ENCODE measurements at places on chromosomes 6 and 20. TPM values are rescaled to one million over a fixed set of nuclear protein-coding genes. Genes with fewer than 3 reads are reported as not detected.

The CFAP61 gene
- not detected for total RNA-seq

The SLC25A27 gene
- total RNA-seq, result 1.4 TPM

The RNF39 gene
- not detected for total RNA-seq

The FKBP1C gene
- 0.14 TPM for total RNA-seq

DNA sequence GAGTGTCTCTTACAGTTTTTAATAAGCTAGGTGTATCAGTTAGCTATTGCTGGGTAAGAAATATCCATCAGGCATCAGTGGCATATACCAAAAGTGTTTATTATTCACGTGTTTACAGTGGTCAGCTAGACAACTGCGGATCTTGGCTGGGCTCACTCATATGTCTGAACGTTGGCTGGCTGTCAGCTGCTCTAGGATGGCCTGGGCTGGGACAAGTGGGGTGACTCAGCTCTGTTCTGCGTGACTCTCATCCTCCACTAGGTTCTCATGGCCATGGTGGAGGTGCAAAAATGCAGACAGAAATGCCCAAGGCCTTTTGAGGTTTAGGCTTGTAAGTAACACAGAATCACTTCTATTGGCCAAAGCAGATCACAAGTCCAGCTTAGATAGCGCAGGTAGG is 22.0 kb downstream of the ZNF341 start:
- DNase-seq, result no peak

DNA sequence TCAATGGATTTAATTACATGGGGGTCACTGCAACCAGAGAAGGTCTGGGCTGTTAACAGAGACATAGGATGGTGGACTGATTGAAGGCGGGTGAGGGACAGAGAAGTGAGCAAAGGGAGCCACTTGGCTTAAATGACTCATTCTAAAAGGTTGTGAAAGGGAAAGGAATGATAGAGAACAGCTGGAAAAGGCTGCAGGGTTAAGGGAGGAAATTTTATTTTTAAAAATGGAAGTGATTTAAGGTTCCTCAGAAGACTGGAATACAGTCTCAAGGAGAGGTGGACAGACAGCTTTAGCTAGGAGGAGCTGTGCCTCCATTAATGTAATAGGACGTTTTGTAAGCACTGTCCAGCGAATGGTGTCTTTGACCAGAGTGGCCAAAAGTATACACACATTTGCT is 46.7 kb downstream of the RGS17 start:
- DNase-seq, result no peak

DNA sequence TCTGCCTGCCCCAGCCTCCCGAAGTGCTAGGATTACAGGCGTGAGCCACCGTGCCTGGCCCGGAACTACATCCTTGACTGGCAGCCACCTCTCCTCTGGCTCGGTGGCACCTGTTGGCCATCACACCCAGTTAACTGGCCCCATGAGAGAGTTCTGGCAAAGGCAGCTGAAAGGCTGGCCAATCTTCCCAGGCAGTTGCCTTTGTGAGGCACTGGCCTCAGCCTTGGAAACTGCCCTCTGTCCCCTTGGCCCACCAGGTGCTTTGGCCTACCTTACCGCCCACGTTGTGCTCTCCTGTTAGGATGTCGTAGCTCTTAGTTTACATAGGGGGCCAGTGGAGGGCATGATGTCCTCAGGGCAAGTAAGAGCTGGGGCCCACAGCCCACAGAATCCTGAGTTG is 9.6 kb upstream of the MANBAL start:
- DNase-seq, result no peak

GRCh38 chr6:17355404-17355774 is 38.0 kb upstream of the CAP2 start:
- no peak for DNase-seq

- peak; percentile 46 for DNase-seq
Observed at GRCh38 chr20:45041464-45042337, 59.2 kb downstream of the KCNS1 start.

GRCh38 chr6:40569162-40569910 is 17.8 kb downstream of the LRFN2 start:
- DNase-seq, result no peak

DNA sequence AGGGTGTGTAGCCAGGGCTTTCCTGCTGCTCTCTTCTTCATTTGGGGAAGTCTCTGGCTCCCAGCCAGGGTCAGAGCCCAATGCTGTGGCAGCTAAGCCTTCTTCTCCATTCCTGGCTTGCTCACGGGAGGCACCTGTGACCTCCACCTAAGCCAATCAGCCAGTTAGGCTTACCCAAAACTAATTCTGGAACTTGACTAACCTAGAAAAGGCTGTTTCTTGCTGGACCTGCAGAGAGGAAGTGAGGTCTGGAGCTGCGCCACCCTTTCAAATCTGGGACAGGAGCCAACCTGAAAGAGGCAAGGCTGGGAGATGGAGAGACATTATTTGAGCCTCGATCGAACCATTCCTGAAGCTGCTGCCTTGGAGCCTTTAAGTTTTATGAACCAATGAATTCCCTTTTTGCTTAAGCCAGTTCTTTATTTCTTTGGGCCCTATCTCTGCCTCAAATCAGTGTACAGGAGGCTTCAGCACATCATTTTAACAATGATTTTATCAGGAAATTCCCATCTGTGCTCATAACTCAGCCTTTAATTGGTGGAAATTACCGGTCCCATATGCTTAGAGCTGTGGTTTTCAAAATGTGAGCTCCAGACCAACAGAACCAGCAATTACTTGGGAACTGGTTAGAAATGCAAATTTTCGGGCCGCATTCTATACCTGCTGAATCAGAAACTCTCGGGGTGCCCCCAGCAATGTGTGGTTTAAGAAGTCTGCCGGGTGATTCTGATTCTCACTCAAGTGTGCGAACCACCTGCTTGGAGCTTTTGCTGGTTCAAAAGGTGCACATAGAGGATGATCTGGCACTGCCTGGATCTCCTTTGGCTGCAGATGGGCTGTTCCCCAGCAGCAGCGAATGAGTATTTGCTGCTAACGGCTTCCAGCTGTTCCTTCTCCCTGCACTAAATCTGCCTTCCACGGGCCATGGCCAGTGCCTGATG is 97.4 kb upstream of the RNF24 start:
- peak; percentile 56 for DNase-seq

DNA sequence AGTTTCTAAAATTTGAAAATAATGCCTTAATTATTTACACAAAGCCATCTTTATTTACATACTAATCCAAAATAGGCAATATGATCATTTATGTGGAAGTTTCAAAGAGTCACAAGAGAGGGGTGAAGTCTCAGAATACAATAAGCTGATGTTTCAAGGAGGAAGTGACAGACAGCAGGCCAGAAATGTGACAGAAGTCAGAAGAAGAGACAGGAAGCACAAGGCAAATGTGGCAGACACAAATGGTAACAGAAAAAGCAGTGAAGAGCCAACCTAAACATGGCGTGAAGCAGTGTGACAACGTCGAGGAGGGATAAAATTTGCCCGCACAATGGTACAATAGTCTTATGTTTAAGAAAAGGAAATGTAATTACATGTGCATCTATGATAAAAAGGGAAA is 59.8 kb downstream of the SHPRH start:
- DNase-seq, result no peak

GRCh38 chr20:44758247-44759101 is 12.8 kb downstream of the KCNK15 start:
- no peak for DNase-seq

DNA sequence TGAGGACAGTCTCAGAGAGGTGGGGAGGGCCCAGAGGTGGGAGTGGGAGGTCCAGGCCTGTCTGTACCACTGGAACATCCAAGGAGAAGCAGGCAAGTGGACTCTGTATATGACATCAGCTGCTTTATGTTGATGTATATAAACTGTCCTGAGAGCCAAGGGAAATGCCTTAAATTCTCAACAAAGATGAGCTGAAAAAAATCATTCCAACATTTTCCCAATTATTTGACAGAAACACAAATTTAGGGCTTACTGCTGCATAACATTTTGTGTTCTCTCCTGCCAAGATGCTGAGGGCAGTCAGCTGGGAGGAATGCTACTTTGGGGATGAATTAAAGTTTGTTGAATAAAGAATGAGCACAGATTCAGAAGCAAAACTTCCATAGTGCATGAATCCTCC is 52.8 kb downstream of the FOXC1 start:
- DNase-seq, result no peak

- DNase-seq, result no peak
Observed at GRCh38 chr6:90249034-90249433, 47.6 kb downstream of the BACH2 start.

DNA sequence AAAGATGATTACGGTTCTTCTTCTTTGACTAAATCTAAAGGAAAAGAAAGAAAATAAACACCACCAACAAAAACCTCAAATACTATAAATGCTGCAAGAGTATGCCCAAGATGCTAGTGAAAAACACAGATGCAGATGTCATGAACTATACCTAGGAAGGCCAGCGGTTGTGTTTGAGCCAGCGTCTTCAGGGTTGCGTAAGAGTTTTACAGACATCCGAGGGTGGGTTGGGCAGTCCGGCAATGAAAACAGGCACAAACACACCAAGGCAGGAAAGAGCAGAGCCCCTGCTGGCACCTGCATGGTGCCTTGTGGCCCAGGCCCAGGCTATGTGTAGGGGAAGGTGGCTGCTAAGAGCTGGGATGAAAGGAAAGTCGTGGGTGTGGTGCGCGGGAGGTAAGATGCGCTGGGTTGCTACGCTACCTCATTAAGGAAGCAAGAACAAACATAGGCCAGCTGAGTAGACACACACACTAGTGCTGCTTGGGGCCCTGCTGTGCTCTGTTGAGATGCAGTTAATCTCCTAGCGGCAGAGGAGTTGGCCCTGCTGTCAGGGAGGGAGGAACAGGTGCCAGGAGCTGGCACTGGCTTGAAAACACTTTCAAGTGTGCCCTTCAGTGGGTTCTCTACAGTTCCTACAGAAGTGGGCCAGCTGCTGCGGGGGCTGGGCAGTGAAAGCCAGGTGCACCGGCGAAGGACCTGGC is 170.2 kb upstream of the PLN start:
- DNase-seq, result no peak

- DNase-seq, result no peak
Observed at GRCh38 chr6:154548130-154548830, 37.8 kb upstream of the CNKSR3 start.

- peak; percentile 43 for DNase-seq
Observed at GRCh38 chr20:20824924-20825584, 112.6 kb upstream of the RALGAPA2 start.

GRCh38 chr6:143140767-143141166 is 80.1 kb downstream of the AIG1 start:
- no peak for DNase-seq

DNA sequence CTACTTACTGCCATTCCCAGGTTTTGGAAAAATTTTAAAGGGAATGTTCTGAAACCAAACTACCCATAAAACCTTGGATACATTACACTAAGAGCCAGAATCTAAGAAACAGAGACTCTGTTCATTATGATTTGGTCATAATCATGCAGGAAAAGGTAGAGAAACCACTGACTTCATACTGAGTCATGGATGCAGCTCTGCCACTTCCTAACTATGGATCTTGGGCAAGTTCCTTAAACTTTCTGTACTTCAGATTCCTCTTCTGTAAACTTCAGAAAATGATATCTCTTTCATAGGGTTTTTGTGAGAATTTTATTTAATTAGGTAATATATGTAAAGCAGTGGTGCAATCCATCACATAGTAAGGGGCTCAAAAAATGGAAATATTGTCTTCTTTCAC is 20.0 kb downstream of the PLA2G7 start:
- DNase-seq, result no peak
